ENCODE measurements at places on chromosomes 4 and X. TPM values are rescaled to one million over a fixed set of nuclear protein-coding genes. Genes with fewer than 3 reads are reported as not detected.
A peak's percentile ranks its signal among the peaks of the same experiment; 100 is the strongest.

GRCh38 chrX:148441387-148441786, 59.0 kb upstream of the AFF2 start:
- H3K4me1 ChIP-seq, result no peaks in the 10 kb centered on the region
- H3K27me3 ChIP-seq, result no peaks in the 10 kb centered on the region
- no peak overlapping the region for H3K27ac ChIP-seq
- no peaks in the 10 kb centered on the region for H3K36me3 ChIP-seq
- DNase-seq, result no peak

RAB33B gene
- 14.6 TPM for total RNA-seq

DNA sequence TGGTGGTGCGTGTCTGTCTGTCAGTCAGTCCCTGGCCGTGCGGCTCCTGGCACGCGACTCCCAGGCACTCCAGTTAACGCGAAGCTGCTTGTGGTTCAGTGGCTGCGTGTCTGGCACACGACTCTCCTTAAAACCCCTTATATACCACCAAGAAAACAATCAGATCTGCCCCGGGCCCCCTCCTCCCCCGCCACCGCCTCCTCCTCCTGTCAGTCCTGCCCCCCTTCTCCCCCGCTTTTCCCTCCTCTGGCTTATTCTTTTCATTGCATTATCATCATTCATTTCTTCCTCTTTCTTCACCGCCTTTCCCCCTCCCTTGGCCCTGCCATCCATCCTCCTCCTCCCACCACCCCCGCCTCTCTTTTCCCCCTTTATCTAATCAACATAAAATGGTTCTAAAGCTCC, at the start of gene NEUROG2:
NEUROG2 (minus strand) TSS at position 115 of the 405 bp plus-strand sequence. CDS start 705 bp downstream, outside the sequence.
- DNase-seq, result no peak
- H3K27me3 ChIP-seq, result peaks cover 82% of the 10 kb centered on the region
- peak within 1 kb of the TSS; percentile 25 for H3K4me3 ChIP-seq
- no peaks in the 10 kb centered on the region for H3K4me1 ChIP-seq
- H3K27ac ChIP-seq, result no peak within 1 kb of the TSS

- peak overlapping the region; percentile 93 for H3K27ac ChIP-seq
- no peak for DNase-seq
- peak overlapping the region; percentile 55 for H3K4me3 ChIP-seq
- no peaks in the 10 kb centered on the region for H3K27me3 ChIP-seq
Measured at GRCh38 chrX:73563738-73564068, 706 bp downstream of the CHIC1 start.

STPG2 gene
- not detected for total RNA-seq

DNA sequence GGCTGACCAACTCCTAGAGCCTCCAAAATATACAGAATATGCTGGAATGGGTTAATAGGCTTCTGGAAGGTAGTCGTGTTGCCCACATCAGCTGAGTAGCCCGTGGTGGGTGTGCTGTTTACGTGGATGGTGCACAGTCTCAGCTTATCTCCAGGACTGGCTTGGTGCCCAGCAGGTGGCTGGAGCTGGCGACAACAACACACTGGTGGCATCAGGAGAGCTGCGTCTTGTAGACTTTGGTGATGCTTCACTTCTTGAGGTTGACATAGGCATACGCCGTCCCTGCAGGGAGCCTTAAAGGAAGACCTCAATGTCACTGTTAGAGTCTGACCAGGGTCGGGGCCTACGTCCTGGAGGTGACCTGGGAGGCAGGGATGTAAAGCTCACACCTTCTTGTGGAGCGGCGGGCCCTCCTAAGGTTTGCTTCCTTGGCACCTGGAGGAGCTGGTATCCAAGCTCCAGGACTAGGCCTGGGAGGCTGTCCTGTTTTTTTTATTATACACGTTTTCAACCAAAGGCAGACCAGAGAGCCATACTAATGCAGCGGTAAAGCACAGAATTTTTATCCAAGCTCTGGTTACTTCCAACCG, 26.5 kb upstream of the RBMX start:
- H3K36me3 ChIP-seq, result no peaks in the 10 kb centered on the region
- no peak for DNase-seq
- no peak overlapping the region for H3K27ac ChIP-seq
- H3K4me3 ChIP-seq, result no peak overlapping the region
- H3K4me1 ChIP-seq, result no peaks in the 10 kb centered on the region
- no peaks in the 10 kb centered on the region for H3K27me3 ChIP-seq

STARD8 gene
- 21.3 TPM for total RNA-seq

DNA sequence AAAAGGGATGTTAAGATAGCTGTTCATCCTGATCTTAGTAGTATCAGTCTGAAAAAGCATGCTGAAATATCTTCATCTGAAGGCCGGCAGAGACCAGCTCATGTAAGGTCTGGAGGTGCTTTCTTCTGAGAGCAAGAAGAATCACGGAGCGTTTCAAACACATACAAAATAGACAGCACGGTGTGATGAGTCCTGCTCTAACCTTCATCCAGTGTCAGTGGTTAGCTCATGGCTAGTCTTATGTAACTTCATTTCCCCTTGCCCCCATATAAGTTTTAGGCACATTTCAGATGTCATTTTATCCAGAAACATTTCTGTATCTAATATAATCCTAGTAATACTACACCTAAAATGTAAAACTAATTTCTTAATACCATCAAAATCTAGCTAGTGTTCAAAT, 27.8 kb downstream of the ADD1 start:
- no peak overlapping the region for H3K4me3 ChIP-seq
- H3K27me3 ChIP-seq, result no peaks in the 10 kb centered on the region
- DNase-seq, result no peak
- peaks cover 15% of the 10 kb centered on the region for H3K4me1 ChIP-seq
- H3K36me3 ChIP-seq, result no peaks in the 10 kb centered on the region

DNA sequence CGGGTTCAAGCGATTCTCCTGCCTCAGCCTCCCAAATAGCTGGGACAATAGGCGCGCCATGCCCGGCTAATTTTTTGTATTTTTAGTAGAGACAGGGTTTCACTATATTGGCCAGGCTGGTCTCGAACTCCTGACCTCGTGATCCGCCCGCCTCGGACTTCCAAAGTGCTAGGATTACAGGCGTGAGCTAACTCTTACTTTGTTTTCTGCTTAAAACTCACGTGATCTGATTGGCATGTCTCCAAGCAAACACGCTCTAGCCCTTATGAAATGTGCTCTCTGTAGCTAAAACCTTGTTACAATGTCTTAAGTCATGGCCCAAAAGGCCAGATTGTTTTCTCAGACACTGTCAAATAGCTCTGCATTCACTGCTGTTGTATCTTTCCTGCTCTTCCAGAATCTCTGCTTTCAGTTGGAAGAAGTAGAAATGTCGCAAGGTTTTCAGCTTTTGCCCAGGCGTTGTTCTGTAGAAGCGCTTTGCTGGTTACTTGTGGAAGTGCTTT, 39.7 kb upstream of the OGT start:
- no peaks in the 10 kb centered on the region for H3K4me1 ChIP-seq
- no peaks in the 10 kb centered on the region for H3K27me3 ChIP-seq
- DNase-seq, result peak; percentile 60

DNA sequence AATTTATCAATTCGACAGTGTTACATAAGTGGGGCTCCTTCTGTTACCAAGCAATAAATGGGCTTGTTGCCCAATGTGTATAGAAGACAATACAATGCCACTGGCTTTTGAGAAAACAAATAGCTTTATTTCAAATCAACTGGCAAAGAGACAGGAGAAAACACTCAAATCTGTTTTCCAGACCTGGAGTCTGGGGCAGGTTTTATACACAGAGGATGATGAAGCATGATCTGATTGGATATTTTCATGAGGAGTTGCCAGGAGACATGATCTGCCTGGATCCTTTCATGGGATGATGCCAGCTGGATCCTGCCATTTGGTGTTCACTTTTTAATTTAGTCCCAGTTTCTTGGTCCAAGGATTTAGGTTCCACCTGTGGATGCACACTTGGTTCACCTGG, 287.9 kb downstream of the CXXC4 start:
- no peaks in the 10 kb centered on the region for H3K27me3 ChIP-seq
- no peak overlapping the region for H3K27ac ChIP-seq
- H3K36me3 ChIP-seq, result no peaks in the 10 kb centered on the region
- H3K4me3 ChIP-seq, result no peak overlapping the region

- H3K4me1 ChIP-seq, result no peaks in the 10 kb centered on the region
- no peak for DNase-seq
- H3K4me3 ChIP-seq, result no peak overlapping the region
- no peaks in the 10 kb centered on the region for H3K36me3 ChIP-seq
- H3K27ac ChIP-seq, result no peak overlapping the region
Measured at GRCh38 chr4:56195025-56195424, 192.3 kb downstream of the AASDH start.

FRMPD3 gene
- total RNA-seq, result not detected

GRCh38 chr4:130028552-130028951, 932.6 kb downstream of the C4orf33 start:
- H3K36me3 ChIP-seq, result no peaks in the 10 kb centered on the region
- DNase-seq, result no peak
- H3K27me3 ChIP-seq, result no peaks in the 10 kb centered on the region
- H3K4me1 ChIP-seq, result no peaks in the 10 kb centered on the region
- H3K27ac ChIP-seq, result no peak overlapping the region

GRCh38 chr4:184288451-184289178, 70.9 kb upstream of the ENPP6 start:
- no peak overlapping the region for H3K4me3 ChIP-seq
- no peak for DNase-seq
- no peak overlapping the region for H3K27ac ChIP-seq
- H3K36me3 ChIP-seq, result no peaks in the 10 kb centered on the region
- H3K27me3 ChIP-seq, result no peaks in the 10 kb centered on the region

TEX13C gene
- total RNA-seq, result not detected

DNA sequence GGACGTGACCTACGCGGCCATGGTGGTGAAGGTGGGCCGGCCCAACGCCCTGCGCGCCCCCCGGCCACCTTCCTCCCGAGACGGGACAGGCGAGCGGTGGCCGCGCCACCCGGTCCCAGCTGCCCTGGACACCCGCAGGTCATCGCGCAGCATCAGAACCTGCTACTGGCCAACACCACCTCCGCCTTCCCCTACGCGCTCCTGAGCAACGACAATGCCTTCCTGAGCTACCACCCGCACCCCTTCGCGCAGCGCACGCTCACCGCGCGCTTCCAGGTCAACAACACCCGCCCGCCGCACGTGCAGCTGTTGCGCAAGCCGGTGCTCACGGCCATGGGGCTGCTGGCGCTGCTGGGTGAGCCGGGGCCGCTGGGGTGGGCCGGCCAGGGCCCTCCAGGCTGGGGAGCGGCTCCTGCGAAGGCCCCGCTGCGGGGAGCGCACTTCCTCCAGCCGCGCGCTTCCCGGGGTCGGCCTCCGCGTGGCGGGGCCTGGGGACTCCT, 9.0 kb upstream of the SLC26A1 start:
- DNase-seq, result peak; percentile 50
- H3K36me3 ChIP-seq, result no peaks in the 10 kb centered on the region
- H3K4me1 ChIP-seq, result no peaks in the 10 kb centered on the region
- no peak overlapping the region for H3K27ac ChIP-seq

DNA sequence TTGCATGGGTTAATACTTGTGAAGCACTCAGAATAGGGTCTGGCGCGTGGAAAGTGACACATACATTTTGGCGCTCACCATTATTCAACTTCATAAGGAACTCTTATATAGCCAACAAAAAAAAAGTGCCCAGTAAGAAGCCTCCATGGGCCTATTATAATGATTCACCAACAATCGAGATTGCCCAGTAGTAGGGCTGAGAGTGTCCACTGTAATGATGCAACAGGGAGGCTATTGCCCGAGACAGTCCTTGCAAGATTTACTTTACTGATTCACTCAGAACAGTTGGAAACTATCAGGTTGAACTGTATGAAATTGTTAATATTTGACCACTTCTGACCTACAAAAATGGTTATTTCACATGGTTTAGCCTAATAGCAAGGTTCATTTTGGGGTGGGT, 86.0 kb downstream of the PJA1 start:
- H3K27me3 ChIP-seq, result no peaks in the 10 kb centered on the region
- H3K27ac ChIP-seq, result no peak overlapping the region
- no peaks in the 10 kb centered on the region for H3K4me1 ChIP-seq
- no peaks in the 10 kb centered on the region for H3K36me3 ChIP-seq
- DNase-seq, result no peak

GRCh38 chr4:136818811-136819330, 713.4 kb downstream of the PCDH18 start:
- no peak overlapping the region for H3K4me3 ChIP-seq
- H3K36me3 ChIP-seq, result no peaks in the 10 kb centered on the region
- H3K27me3 ChIP-seq, result no peaks in the 10 kb centered on the region
- H3K27ac ChIP-seq, result no peak overlapping the region
- H3K4me1 ChIP-seq, result no peaks in the 10 kb centered on the region

GRCh38 chr4:142696334-142697122, 149.6 kb downstream of the INPP4B start:
- DNase-seq, result no peak
- no peak overlapping the region for H3K4me3 ChIP-seq
- H3K36me3 ChIP-seq, result no peaks in the 10 kb centered on the region

GRCh38 chrX:118717678-118718391, 9.6 kb upstream of the IL13RA1 start:
- no peaks in the 10 kb centered on the region for H3K27me3 ChIP-seq
- no peak overlapping the region for H3K4me3 ChIP-seq
- no peak overlapping the region for H3K27ac ChIP-seq
- no peaks in the 10 kb centered on the region for H3K4me1 ChIP-seq
- no peaks in the 10 kb centered on the region for H3K36me3 ChIP-seq

DNA sequence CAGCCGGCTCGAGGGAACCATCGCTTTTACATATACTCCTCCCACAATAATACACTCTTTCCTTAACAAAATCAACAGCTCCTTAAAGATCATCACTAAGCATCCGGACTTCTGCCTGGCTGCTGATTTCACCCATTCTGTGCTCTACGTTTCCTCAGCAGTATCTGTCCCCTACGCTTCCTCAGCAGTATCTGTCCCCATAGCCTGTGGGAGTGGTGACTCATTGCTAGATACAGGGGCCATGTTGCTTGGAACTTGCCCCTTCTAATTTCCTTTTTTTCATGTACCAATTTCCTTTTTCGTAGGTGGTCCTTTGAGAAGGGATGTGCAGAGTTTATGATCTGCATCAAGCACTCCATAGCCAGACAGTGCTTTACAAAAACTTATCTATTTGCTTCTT, 18.6 kb downstream of the MAP3K15 start:
- H3K4me3 ChIP-seq, result no peak overlapping the region
- no peaks in the 10 kb centered on the region for H3K36me3 ChIP-seq
- no peaks in the 10 kb centered on the region for H3K4me1 ChIP-seq
- DNase-seq, result no peak
- no peaks in the 10 kb centered on the region for H3K27me3 ChIP-seq

GRCh38 chr4:176758323-176758722, 34.4 kb downstream of the VEGFC start:
- H3K27me3 ChIP-seq, result no peaks in the 10 kb centered on the region
- H3K4me1 ChIP-seq, result no peaks in the 10 kb centered on the region
- H3K27ac ChIP-seq, result no peak overlapping the region
- no peak overlapping the region for H3K4me3 ChIP-seq
- no peaks in the 10 kb centered on the region for H3K36me3 ChIP-seq

DNA sequence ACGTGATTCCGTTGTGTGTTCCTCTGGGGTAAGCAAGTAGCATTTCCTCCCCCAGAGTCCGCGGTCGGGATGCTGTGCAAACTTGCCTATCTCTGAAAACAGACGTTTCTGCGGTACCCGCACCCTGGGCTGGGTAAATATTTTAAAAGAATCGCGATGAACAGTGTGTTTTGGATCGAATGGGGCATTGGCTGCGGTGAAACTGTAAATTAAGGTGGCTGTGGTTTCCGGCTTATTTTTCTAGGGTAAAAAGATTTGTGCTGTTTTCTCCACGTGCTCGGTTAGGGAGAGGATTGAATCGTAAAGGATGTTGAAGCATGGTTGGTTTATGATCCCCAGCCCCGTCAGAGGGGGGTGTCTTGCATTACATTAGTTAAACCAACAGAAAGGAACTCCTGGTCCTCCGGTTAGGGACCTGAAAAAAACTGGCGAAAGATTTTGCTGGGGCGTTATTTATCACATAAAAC, 1.2 kb downstream of the HHIP start:
- peak overlapping the region; percentile 43 for H3K4me3 ChIP-seq
- peaks cover 14% of the 10 kb centered on the region for H3K27me3 ChIP-seq
- DNase-seq, result no peak
- no peaks in the 10 kb centered on the region for H3K36me3 ChIP-seq

All from uterus (tissue), 4 donors.